ENCODE measurements at places on chromosomes 7 and 10.
A peak's percentile ranks its signal among the peaks of the same experiment; 100 is the strongest.

DNA sequence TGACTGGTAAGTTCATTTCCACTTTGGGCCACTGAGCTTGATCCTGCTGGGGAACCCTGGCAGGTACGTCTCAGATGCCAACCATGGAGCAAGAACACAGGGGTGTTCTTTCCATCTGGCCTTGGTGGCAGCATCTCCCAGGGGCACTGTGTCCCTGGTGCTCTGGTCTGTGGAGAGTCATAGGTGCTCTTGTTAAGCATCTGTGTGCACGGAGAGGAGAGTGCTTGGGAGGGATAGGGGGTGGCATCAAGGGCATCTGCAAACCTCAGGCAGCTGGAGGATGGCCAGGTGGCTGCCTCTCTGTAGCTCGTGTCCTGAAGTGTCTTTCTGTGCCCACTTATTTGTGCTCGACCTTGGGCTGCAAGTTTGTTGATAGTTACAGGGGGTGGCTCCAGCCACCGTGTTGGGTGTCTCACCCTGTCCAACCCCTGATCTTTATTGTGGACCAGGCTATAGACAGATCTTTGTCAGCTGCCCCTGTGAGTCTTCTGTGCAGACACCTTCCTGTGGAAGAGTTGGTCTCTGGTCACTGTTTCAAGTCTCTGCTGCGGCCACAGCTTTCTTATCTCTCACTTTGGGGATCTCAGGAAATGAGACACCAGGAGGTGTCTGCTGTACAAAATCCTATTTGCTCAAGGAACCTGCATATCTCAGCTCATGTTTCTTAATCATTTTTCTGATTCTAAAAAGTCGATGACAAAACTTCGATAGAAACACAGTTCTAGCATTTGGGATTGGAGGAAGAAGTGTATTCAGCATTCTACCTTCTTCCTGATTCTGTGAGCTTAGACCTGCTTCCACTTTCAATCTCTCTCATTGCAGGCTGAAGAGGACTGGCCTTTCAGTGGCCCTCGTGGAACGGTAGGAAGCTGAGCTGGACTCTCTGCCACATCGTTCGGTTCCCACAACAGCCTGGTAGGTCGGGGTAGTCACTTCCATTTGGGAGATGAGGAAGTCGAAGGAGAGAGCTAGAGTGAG is 17.2 kb upstream of the GIMAP8 start:
- DNase-seq: no peak

DNA sequence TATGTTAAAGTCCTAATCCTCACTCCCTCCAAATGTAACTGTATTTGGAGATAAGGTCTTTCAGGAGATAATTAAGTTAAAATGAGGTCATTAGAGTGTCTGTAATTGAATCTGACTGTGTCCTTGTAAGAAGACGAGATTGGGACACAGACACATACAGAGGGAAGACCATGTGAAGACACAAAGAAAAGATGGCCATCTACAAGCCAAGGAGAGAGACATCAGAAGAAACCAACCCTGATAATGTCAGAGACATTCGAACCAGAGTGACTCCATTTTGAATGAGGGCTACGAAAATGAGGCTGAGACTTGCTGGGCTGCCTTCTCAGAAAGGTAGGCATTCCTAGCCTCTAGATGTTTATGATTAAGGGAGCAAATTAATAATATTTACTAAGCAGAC is 542 bp upstream of the SAMD9L start:
- no peak for DNase-seq

DNA sequence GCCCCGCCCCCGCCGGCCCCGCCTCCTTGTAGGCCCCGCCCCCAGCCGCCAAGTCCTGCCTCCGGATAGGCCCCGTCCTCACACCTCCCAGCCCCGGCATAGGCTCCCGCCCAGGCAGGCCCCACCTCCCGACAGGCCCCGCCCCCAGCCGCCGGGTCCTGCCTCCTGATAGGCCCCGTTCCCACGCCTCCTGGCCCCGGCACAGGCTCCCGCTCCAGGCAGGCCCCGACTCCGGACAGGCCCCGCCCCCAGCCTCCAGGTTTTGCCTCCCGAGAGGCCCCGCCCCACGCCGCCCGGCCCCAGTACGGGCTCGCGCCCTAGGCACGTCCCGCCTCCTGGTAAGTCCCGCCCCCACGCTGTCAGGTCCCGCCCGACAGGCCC is 232 bp upstream of the MICALL2 start:
- peak; percentile 89 for DNase-seq

DNA sequence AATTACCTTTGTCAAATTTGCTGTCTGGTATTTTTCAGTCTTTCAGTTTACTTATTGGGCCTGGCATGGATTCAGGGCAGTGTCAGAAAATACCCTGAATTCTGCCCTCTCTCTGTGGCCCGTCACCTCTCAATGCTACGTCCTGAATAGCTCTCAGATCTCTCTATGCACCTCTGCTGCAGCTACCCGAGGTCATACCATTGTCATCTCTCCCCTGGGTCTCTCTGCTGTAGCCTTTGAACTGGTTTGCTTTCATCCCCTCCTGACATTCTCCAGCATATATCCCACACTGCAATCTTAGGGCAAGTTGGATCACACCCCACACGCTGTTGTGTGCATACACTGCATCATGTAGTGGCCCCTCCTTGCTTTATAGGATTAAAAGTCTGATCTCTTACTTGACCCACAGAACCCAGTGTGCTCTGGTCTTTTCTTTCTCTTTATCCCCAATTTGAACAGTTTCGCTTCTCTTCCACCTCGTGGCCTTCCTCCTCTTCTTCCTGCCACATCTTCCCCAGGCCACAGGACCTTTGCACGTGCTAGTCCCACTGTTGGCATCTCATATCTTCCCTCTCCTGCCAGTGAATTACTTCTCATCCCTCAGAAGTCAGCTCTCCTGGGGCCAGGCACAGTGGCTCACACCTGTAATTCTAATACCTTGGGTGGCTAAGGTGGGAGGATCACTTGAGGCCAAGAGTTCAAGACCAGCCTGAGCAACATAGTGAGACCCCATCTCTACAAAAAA is 372.9 kb downstream of the GALNT17 start:
- no peak for DNase-seq

- no peak for DNase-seq
Measured at GRCh38 chr7:77282897-77283296, 83.3 kb upstream of the FGL2 start.

DNA sequence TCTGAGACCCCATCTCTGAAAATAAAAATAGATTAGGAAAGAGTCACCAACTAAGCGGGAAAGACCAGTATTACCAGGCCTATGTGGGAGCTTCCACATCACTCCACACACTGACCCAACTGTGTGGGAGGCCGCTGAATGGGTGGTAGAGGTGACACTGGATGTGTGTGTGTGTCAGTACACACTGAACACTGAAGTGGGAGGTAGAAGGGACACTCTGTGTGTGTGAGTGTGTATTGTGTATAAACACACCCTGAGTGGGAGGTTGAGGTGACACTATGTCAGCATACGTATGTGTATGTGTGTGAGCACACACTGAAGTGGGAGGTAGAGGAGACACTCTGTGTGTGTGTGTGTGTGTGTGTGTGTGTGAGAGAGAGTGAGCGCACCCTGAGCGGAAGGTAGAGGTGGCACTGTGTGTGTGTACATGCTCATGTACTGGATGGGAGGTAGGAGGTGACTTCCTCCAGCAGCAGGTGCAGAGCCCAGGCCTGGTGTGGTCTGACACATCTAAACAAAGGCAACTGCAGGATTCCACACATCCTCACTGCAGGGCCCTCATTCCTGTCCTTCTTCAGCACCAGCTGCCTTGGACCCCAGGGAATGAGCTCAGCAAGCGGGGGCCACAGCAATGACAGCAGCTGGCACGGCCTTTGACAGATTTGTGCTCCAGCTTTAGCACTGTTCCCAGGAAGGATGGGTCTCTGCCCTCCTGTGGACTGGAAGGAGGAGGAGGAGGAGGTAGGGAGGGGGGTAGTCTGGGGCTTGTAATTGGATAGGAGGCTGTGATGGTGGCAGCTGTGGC is 26.5 kb upstream of the RBM20 start:
- no peak for DNase-seq

- no peak for DNase-seq
Measured at GRCh38 chr10:3467052-3467951, 294.7 kb upstream of the PITRM1 start.

- peak; percentile 73 for DNase-seq
Measured at GRCh38 chr7:114533131-114533530, 118.5 kb downstream of the FOXP2 start.

DNA sequence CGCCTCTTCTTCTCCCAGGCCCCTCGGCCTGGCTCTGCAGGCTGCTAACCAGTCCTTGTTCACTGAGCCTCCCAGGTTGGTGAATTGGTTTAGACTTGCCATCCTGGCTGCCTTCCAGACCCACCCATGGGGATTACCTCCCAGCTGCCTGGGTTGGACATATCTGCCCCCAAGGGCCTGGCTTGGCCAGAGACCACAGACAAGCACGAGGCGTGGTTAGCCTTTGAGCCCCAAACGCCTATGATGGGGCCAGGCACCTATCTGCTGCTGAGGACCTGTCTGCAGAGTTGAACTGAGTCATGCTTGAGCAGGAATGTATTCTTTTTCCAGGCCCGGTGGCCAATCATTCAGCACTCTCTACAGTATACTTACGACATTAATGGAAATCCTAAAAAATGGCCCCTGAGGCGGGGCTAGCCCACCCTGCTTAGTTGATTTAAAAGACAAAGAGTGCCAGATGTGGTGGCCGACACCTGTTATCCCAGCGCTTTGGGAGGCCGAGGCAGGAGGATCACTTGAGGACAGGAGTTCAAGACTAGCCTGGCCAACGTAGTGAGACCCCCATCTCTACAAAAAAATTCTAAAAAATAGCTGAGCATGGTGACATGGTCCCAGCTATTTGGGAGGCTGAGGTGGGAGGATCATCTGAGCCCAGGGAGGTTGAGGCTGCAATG is 361.5 kb downstream of the FRMD4A start:
- DNase-seq: no peak

DNA sequence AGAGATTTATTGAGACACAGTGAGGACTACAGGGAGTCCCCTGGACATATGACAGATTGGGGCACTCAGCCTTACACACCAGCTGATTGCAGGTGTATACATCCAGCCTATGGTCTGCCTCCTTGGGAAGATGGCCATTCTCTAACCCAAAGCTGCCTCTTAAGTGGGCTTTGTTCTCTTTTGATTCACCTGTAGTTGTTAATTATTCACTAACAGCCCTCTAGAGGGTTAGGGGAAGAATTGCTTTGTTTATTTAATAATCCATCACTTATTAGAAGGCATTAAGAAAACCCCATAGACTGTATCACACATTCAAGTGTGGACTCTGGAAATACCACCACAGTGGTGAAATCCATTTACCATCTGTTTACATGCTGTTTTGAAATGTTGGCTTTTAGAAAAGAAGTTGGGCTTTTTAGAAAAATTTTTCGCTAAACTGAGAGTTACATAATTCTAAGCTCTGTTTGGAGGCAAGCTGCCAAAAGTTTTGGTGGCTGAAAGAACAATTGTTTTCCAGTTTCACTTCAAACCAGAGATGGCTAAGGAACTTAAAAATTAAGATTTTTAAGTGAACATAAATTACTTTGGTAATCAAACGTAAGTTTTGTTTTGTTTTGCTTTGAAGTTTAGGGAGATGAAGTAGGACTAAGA is 379.1 kb downstream of the ADRA2A start:
- no peak for DNase-seq
